ENCODE measurements at places on chromosomes 12 and 14.

DNA sequence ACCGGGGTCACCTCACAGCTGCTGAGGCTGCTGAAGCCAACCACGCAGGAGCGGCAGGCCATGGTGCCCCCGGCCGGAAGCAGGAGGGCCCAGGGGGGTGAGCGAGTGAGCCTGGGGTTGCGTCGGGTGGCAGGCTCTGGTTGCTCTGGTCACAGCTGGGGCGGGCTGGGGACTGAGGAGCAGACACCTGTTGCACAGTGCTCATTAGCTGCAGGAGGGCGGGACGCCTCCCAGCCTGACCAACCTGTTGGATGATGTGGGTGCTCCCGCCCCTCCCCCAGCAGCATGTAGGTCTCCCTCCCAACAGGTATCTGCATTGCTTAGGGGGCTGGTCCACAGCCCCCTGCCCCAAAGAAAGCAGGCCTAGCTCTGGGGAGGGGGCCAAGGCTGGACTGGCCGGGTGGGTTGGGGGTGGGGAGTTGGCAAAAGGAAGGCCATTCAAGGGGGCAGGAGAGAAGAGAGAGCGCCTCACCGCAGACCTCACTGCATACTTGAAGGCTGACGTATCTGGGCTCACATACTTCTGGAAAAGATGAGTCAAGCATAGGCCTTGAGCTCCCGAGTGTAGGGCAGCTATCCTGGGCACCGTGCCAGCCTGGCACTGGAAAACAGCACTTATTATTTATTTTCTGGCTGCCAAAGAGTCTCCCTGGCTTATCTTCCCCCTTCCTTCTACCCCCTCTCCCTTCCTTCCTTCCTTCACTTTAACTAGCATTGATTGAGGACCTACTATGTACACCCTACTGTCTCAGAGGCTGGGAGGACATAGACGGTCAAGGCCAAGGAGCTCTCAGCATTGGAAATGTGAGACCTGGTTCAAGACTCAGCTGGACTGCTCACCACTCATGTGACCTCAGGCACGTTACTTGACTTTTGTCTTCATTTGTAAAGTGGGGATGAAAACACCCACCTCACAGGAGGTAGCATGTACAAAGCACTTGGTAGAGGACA lies at the start of gene KRT80:
KRT80 (minus strand) TSS at position 174 of the 951 bp plus-strand sequence; CDS start at position 62, 112 bp downstream.
- DNase-seq: no peak

DNA sequence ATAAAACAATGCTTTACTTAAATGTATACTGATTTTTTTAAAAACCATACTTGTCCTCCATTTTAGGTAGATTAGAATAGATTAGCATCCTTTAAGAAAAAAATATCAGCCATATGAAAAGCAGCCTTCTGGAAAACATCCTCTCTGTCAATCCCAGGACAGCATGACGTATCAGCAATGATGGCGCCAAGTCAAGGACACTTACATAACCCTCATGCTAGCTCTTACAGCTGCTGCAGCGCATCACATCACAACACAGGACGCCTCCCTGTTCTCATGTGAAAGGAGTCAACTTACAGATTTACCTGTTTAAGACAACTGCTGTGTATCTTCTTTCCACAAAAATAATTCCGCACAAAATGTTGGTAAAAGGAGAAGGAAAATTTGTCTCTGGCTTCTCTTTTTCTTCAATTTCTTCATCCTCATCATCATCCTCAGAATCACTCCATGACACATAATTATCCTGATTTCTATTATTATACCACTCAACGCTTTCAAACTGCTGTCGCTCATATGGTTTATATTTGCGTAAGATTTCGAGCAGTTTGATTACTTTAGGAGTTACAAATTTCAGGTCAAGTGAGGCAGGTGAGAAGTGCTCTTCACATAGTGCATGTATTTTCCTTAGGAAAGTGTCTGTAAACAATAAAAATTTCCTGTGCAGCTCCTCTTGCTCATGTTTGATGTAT lies 33.3 kb downstream of the DICER1 start:
- DNase-seq: no peak

DNA sequence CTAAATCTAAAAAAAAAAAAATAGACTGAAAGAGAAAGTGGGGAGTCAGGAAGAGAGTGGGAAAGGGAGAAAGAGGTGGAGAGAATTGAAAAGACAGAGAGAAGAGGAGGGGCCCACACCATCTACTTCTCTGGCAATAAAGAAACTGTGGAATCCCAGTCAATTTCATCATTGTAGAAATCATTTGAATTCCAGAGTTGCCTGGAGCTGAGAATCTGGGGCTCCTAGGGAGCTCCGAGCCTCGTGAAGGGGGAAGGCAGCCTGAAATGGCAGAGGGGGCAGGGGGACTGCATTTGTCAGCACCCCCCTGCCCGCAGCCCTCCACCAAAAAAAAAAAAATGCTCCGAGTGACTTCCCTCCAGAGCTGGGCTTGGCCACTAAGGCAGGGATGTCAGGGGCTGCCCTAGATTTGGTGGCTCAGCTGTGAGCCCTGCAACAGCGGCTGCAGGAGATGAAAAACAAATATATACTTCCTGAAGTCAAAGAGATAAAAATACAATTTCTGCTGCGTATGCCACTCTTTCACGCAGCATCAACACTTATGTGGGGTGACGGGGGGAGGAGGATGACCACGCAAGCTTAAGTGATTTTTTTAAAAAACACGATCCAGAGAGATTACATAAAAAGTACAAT lies 80.5 kb downstream of the BCL11B start:
- no peak for DNase-seq

GRCh38 chr14:63287666-63288483 lies 30.9 kb downstream of the GPHB5 start:
- DNase-seq: no peak

DNA sequence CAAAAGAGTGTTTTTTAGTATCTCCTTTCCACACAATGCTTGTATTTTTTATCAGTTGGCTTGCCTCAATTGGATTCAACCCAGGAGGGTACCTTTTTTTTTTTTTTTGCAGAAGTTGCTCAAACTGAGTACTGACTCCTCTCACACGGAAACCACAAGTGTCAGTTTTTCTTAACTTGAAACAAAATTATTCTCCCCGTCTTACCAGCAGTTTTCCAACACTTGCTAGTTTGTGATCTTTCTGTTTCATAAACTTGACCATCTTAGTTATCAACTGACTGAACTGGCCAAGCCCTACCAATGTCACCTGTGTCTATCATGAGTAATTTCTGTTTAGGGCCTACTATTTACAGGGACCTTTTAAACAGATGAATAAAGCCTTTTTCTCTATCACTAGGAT lies 34.1 kb upstream of the ITPR2 start:
- DNase-seq: no peak

- DNase-seq: no peak
These were observed 123.1 kb downstream of the NPAS3 start for GRCh38 chr14:33061667-33062325.

- DNase-seq: no peak
These were observed 98.7 kb downstream of the INSM2 start for GRCh38 chr14:35632676-35633075.

- no peak for DNase-seq
These were observed 44.0 kb upstream of the SINHCAF start for GRCh38 chr12:31369712-31370521.

GRCh38 chr14:52313462-52313861 lies 650 bp upstream of the PTGER2 start:
- DNase-seq: no peak

DNA sequence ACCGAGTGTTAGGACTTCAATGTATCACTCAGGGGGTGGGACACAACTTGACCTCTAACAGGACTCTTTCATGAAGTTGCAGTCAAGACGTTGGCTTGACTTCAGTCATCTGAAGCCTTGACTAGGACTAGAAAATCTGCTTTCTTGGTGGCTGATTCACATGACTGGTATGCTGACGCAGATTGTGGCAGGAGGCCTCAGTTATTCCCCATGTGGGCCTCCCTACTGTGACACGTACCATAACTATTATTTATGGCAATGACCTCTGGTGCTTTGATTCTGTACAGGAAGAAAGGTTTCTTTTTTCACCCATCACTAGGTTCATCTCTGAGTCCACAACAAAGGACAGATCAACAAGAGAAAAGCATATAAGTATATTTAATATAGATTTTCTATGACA lies 270.4 kb downstream of the NEDD1 start:
- no peak for DNase-seq

GRCh38 chr12:109693653-109694600 lies 19.7 kb upstream of the FAM222A start:
- DNase-seq: no peak

DNA sequence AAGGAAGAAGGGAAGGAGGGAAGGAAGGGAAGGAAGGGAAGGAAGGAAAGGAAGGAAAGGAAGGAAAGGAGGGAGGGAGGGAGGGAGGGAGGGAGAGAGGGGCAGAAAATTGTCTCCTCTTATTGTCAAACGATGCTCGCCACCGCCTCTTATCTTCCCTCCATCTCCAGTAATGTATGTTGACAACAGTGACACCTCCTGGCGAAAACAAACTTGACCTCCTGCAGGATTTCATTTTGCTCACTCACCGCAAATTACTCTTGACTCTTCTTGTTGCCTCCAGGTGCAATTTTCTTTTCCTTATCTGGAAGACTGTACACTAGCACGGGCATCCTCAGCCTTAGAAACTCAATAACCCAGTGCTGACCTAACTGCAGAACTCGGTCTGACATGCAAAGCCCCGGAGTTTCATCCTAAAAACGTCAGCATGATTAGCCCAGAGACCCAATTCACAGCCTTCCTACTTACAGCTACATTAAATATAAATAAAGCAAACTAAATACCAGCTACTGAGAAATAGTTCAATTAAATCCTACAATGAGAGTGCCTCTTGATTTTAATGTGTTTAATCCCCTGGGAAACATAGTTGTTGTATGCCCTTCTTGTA lies 512.4 kb upstream of the TMPO start:
- peak; percentile 15 for DNase-seq

DNA sequence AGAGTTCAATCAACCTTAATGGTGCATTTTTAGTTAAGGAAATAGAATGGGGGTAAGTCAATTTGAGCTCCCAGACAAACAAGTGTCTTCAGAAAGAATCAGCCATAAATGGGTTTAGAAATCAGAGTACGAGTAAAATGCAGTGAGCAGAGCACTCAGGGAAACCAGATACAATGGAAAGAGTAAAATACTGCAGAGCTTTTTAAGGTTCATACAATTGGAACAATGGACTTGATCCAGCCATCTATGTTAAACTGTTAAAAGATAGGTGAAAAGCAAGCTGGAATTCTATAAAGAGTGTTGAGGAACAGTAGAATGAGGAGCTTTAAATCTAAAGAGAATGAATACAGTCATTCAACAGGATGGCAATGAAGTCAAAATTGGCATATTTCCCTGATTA lies 23.8 kb upstream of the PCNX4 start:
- DNase-seq: no peak

DNA sequence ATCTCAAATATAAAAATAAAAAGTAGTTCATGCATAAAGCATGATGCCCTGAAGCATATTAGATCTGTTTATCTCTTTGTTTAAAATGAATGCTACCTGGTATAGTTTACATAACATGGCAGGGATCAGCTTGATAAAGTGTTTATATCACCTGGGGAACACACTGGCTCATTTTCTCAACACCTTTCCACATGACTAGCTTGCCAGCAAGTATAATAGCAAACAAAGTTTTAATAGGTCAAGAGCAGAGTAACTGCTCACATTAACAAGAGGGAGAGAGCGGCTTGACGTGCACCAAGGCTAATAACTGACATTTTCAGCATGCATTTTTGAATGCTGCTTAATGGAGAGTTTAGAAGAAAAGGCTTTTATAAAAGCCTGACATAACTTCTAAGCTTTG lies 246.4 kb downstream of the EGLN3 start:
- no peak for DNase-seq

DNA sequence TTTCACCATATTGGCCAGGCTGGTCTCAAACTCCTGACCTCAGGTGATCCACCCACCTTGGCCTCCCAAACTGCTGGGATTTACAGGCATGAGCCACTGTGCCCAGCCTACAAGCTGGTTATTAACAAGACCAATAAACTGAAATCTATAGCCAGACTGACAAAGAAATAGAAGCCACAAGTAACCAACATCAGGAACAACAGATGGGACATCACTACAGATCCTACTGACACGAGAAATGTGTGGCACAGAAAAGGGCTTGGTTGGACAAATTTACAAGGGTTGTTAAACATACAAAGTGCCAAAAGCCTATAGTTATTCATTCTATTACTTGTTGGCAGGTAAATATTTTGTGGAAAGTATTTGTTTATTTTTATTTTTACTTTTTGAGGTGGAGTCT lies 11.6 kb downstream of the MTA1 start:
- no peak for DNase-seq

DNA sequence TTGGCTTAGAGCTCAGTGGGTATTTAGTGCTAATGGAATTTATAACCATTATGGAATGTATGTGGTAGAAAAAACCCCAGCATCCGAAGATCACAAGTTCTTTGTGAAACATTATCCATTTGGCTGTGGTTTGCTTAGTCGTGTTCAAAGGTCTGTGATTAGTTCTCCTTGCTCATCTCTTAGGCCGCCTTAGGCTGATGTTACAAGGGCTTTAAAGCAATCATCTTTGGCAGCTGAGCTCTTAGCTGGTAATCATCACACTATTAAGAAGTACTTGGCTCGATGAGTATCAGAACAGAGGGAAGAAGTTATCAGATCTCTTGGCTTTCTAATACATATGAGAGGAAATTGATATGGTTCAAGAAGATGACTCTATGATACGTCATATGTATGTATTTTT lies 124.1 kb upstream of the E2F7 start:
- DNase-seq: no peak

- no peak for DNase-seq
These were observed 158.9 kb downstream of the TMX1 start for GRCh38 chr14:51398898-51399297.

DNA sequence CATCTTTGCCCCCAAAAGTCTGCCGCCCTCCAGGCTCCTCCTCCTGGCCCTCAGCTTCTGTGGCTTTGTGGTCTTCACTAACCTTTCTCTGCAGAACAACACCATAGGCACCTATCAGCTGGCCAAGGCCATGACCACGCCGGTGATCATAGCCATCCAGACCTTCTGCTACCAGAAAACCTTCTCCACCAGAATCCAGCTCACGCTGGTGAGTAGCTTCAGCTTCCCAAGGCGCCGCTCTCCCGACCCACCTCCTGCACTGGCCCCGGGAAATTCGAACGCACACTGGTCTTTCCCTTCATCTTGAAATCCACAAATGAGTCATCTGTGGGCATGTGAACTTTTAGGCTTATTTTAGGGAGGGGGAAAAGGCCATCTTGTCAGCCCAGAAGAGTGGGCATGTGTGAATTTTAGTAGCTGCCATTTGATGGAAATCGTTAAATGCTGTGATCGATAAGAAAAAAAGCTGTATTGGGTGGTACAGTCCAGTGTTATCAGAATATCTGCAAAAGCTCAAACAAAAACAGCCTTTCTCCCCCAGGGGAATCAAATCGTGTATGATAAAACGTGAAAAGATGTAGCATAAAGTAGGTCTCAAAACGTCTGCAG lies 700 bp downstream of the SLC35E3 start:
- DNase-seq: no peak

Data from CMK (cell line).